ENCODE measurements at places on chromosomes 16 and 17.

DNA sequence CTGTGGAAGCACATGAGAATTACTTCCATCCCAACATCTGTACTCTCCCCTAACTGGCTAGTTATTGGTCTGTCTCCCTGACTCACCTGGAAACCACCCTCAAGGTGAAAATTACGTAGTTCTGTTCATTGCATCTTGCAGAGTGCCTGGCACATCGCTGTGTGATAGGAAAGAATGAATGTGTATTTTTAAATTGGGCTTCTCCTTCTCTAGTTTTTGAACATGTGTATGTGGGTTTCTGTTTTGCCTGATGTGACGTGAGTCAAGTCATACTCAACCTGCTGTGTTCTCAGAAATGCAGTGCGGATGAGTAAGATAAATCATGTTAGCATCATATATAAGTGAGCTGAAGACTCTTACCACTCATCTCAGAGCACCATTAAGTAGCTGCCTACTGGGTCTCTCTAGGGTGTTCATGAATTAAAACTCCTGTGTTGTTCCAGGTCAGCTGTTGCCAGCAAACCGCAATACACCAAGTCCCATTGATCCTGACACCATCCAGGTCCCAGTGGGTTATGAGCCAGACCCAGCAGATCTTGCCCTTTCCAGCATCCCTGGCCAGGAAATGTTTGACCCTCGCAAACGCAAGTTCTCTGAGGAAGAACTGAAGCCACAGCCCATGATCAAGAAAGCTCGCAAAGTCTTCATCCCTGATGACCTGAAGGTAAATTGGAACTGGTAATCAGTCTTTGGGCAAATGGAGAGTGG is 50.2 kb downstream of the HLF start:
- peak; percentile 6 for DNase-seq

GRCh38 chr17:79086609-79087427 is 12.2 kb downstream of the ENGASE start:
- no peak for DNase-seq

GRCh38 chr16:30934827-30935557 is 11.6 kb downstream of the FBXL19 start:
- peak; percentile 30 for DNase-seq

GRCh38 chr16:189604-190186 is 9.4 kb downstream of the HBQ1 start:
- DNase-seq, result no peak

GRCh38 chr16:52433643-52434042 is 113.3 kb downstream of the TOX3 start:
- DNase-seq, result no peak

GRCh38 chr16:5461141-5461540 is 363.5 kb upstream of the EEF2KMT start:
- DNase-seq, result no peak

DNA sequence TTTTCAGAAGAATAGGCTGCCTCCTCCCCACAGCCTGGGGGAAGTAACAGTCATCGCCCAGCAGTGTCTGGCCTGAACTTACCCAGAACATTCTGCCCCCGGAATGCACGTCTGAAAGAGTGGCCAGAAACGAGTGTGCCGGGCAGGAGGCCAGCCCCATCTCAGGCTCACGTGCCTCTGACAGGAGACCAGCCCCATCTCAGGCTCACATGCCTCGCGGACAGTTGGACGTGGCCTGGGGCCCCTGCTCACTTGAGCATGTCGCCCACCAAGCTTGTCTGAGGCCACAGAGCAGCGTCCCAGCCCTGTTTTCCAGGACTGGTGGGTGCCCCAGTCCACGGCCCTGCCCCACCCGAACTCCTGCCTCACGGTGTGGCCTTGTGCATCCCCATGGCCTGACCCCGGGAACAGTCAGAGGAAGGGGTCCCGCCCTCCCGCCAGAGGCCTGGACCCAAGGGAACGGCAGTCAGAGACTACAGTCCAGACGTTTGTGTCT is 16.3 kb upstream of the CDH15 start:
- no peak for DNase-seq

DNA sequence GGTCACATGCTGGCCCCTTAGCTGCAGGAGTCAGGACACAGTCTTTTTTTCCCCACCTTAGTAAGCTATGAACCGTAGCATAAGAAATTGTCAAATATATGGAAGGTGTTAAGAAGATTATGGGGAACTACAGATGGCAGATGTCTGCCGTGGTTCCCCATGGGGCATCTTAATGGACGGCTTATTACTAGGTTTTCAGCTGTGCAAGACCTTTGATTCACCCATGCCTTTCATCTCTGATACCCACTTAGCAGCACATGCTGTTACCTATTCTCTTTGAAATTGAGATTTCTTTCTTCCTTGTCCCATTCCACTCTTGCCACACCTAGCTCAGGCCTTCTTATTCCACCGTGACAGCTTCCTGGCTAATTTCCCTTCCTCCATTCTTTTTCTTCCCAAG is 70.7 kb downstream of the RPTOR start:
- DNase-seq, result no peak

Data from activated naive CD4-positive, alpha-beta T cell treated with Interleukin-2 at 50 U/mL for 16 hours (primary cell).